ENCODE measurements at places on chromosomes 11 and 22. TPM values are rescaled to one million over a fixed set of nuclear protein-coding genes. Genes with fewer than 3 reads are reported as not detected.

The APOC3 gene
- polyA plus RNA-seq: not detected

The RAG2 gene
- not detected for polyA plus RNA-seq

The NDUFA6 gene
- polyA plus RNA-seq: 81.4 TPM

- DNase-seq: no peak
Measured at GRCh38 chr11:115552151-115552772, 48.0 kb upstream of the CADM1 start.

DNA sequence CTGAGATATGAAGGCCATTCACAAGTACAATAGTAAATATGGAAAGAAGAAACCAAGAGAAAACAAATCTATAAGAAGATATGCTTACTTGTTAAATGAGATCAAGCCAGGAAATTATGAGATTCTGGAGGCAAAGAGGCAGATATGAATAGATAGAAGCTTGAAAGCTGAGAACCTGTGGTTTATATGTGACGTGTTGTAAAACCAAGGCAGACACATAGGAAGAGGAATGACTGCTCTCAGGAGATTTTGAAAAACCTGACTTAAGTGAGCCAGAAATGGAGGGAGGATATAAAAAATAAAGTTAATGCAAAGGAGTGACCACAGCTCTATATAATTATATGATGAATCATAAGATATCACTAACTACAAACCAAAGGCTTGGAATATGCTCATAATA is 1160.5 kb upstream of the CNTN5 start:
- DNase-seq: no peak

DNA sequence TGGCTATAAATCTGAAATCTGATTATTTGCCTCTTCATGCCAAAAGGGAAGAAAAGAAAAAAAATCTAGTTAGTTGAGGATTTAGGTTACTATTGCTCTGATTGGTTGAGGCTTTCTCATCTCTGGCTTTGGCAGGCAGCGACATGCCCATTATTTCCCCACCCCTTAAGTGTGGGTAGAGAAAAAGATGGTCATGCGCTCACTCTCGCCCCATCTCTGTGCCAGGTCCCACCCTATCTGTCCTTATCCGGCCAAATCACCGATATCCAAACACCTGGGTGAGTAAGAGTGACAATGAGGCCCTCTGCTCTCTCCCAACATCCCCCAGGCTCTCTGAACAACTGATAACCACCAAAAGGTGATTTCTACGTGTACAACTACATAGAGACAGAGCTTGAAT is 31.2 kb upstream of the SNX19 start:
- no peak for DNase-seq

DNA sequence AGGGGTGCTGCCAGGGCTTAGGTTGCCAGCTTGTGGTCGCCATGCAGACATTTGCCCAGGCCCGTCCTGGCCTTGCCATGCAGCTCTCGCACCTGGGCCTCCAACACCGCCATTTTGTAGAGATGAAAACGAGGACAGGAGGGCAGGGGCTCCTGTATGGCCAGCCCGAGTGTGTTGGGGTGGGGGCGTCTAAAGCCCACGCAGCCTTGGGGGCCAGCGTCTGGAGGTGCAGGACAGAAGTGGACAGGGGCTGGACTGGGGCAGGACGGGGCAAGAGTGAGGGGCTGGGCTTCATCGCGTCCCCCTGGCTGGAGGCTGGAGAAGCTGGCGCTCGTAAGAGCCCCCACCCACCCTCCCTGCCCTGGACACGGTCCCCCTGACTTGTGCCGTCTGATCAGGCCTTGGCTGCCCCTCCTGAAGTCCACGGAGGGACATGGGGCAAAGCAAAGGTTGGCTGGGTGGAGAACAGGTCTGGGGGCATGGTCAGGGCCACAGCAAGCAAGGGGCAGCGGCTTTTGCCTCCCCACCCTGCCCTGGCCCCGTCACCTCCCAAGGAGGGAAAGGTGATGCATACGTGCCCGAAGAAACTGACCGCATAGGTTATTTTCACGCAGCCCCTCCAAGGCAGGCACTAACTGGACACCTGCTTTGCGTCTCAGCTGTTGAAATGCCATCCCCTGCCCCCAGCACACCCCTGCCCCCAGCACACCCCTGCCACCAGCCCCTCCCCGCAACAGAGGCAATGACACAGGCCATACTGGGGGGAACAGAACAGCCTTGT is 815 bp downstream of the TNNT3 start:
- DNase-seq: no peak
